Stimulated activated CD4-positive, alpha-beta T cell treated with anti-CD3 and anti-CD28 coated beads, Interleukin-15, amount 100 ng/mL, for 48 hours (primary cell): ENCODE measurements at places on chromosomes 1 and 21.

DNA sequence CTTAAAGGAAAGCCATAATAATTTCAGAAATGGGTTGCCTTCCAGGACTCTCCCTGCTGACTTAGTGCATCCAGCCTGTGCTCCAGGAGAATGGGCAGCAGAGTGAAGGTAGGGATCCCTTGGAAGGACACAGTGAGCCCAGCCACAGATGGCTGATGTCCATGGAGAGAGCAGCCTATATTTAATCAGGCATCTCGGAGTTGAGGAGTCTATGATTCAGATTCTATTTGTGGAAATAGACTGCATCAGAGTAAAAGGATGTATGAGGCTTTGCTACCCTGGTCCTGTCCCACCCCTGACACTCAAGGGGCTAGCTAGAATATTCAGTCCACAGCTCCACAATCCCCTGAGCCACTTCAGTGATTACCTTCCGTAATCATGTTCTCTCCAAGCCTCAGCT, 43.8 kb upstream of the PBX1 start:
- DNase-seq: no peak

- DNase-seq: no peak
These were observed 485 bp downstream of the EFNA1 start for GRCh38 chr1:155127967-155128754.

GRCh38 chr1:33634806-33635205, 162.4 kb downstream of the ZSCAN20 start:
- no peak for DNase-seq

DNA sequence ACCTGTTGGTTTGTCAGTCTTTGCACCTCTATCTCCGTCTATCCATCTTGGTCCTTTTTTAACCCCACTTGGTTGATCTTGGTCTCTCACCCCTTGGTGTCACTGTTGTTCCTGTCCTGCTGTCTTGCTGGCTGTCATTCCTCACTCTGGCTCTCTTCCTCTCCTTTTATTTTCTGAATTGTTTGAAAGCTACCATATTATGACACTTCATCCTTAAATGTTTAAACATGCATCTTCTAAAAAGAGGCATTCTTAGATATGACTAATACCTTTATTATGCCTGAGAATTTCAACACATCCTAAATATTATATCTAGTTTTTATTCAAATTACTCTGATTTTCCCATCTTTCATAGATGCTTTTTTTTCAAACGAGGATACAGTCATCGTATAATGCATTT, 37.0 kb downstream of the BACH1 start:
- no peak for DNase-seq

GRCh38 chr1:40763742-40764532, 19.6 kb upstream of the KCNQ4 start:
- no peak for DNase-seq

DNA sequence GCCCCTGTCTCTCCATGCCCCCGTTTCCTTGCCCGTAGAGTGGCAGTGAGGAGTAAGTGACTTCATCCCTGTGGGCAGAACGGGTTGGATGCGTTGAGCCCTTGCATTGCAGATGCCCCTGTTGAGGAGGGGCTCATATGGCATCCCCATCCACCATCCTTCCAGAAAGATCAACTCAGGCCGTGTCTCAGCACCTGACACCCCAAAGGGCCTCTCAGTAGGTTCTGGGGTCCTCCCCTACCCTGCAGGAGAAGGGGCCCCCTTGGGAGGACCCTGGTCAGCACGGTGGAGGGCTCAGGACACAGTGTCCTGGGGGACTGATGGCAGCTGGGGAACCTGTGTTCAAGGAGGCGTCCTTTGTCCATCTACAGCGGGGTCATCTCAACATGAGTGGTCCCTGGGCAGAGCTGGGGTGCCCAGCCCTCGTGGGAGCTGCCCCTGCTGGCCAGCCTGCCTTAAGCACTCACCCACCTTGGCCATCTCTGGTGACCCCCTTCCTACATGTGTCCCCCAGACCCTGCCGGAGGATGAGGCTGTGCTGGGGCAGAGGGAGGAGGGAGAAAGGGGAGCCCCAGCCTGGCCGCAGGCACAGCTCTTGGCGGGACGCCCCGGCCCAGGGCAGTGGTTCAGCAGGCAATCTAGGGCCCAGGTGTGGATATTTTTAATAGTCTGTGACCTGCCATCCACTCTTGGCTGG, 48.2 kb upstream of the ACTRT2 start:
- no peak for DNase-seq
